Islet precursor cell (in vitro differentiated cells): ENCODE measurements at places on chromosomes 3 and 15.
A peak's percentile ranks its signal among the peaks of the same experiment; 100 is the strongest.

GRCh38 chr15:77538793-77539497, 93.8 kb downstream of the LINGO1 start:
- DNase-seq = no peak

GRCh38 chr15:81074773-81075172, 59.3 kb upstream of the CFAP161 start:
- DNase-seq = no peak

GRCh38 chr3:61092870-61093269, 158.4 kb downstream of the FHIT start:
- DNase-seq = no peak

GRCh38 chr15:51623386-51623938, 891 bp upstream of the DMXL2 start:
- DNase-seq = no peak

DNA sequence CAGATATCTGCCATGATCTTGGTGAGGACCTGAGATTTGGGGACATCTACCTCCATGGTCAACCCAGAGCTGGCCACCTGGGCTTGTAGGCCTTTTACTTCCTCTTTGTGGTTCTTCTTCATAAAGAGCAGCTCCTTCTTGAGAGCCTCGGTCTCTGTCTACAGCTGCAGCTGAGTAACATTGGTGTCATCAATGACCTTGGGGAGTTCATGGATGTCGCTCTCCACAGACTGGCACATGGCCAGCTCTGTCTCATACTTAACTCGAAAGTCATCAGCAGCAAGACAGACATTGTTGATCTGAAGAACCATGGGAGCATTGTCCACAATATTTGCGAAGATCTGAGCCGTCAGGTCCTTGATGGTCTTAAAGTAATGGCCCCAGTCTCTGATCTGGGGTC, 15.7 kb upstream of the RASA2 start:
- no peak for DNase-seq

DNA sequence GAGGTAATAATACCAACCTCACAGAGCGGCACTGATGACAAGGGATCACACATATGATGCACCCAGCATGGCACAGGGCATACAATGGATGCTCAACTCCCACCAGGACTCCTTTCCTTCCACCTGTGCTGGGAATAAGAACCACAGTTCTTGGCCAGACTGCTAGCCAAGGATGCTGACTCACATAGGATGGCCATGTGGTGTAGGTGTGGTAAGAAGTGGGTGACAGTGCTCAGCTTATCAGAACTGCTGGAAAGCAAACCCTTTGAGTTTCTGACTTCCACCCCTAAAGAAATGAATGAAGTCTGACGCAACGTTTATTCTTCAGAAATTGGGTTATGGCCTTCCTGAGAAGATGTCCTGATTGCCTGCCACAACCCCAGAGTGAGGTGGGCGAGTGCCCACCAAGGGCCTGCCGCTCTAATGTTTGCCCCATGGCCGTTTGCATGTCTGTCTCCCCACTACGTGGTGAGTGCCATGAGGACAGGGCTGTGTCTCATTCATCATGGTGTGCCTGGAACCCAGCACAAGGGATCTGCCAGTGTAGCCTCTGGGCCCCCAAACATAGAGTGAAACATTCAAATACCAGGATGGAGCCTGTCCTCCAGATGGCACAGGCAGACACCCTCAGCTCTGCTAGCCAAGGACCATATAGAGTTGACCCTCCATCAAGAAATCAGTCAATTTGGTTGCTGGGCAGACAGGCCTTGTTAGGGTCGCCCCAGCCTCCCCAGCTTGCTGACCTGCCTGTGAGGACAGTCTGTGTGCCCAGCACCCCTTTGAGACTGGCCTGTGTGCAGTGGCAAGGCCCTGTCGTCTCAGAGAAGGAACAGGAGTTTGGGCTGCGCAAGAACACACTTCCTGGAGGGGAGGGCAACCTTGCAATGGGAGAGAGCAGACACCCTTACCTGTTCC, 57.6 kb upstream of the SLCO2A1 start:
- peak; percentile 22 for DNase-seq

DNA sequence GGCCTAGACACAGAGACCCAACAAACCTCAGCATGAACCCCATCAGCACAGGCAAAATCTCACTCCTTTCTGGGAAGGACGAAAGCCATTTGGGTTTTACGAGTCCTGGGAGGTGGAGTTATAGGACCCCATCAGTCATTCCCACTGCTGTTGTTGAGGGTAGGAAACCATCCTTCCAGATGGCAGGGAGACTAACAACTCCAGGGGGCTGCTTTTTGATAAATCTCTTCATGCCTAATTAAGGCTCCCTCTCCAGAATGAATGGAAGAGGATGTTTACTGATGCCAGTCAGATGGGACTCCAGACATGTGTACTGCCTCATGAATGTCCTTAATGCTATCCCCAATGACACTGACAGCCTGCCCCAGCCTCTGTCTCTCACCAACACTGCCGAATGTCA, 75.3 kb downstream of the ST8SIA2 start:
- DNase-seq = peak; percentile 27

DNA sequence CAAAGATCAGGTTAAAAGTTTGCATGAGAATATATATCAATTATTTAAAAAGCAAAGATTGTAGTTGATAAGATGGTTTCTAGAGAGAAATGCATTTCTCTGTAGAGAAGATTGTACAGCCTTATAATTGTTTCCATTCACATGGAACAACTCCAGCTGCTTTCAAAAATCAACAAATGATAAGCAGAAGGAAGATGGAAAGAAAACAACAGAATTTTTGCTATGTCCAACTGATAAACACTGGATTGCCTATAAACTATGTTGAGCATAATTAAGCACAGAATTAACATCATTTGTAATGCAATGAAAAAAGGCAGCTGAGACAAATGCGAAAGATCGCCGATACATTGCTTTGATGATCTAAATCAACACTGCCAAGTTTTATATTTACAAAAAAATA, 89.0 kb downstream of the C3orf85 start:
- DNase-seq = no peak

DNA sequence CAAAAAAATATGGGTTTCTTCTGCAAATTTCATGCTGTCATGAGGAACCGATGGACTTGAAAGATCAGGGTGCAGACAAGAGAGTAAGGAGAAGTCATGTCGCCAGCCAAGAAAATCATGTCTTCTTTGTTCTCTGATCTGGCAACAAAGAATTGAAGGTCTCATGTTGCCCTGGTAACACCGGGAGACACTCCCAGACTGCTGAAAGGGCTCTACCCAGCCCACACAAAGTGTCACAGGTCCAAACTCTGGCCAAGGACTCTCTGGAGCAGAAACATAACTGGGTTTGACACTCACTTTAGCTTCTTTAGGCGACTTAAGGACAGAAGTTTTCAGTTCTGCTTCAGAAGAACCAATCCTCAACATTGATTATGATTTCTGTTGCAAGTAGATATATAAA, 42.9 kb downstream of the SIDT1 start:
- DNase-seq = no peak

- DNase-seq = no peak
Observed at GRCh38 chr3:127004641-127005397, 21.9 kb downstream of the PLXNA1 start.

DNA sequence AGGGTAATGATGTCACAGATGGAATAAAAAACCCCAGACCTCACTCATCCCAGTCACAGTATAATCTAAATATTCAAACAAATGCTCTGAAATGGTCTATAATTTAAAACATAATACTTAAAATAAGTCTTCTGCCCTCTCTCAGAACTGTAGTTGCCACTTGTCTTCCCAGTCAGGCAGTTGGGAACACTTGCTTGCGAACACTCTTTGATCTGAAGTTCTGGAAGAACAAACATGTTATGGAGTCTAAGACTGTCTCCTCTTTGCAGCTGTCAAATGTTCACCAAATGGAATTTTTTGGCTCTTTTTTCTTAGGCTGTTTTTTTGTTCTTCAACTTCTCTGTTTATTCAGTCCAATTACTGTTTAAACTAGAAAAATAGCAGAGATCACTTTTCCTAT, 711.1 kb upstream of the GOLIM4 start:
- no peak for DNase-seq

- DNase-seq = peak; percentile 75
Observed at GRCh38 chr3:185807445-185808068, 17.3 kb downstream of the IGF2BP2 start.

DNA sequence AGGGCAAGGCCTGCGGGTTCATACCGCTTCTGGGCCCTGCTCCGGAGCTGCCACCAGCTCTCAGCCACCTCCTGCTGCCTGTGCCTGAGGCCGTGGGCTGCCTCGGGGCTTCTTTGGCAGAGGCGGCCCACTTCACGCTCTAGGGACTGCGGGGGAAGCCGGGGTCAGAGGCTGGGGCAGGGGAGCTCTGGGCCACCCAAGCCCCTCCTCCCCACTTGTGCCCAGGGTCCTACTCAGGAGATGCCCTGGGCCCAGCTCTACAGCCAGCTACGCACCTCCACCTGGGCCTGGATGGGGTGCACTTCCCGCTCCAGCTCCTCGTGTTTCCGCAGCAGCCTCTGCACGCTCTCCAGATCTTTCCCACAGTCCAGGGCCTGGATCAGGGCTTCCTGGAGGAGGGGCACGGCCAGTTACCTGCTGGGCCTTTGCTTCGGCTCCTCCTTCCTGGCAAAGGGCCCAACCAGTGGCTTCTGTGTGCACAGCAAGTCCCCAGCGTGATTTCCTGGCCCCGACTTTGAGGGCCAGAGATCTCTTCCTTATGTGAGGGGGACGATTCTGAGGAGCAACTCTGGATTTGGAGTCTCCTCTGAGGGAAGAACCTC, 24.0 kb downstream of the PLA2G4B start:
- DNase-seq = no peak

DNA sequence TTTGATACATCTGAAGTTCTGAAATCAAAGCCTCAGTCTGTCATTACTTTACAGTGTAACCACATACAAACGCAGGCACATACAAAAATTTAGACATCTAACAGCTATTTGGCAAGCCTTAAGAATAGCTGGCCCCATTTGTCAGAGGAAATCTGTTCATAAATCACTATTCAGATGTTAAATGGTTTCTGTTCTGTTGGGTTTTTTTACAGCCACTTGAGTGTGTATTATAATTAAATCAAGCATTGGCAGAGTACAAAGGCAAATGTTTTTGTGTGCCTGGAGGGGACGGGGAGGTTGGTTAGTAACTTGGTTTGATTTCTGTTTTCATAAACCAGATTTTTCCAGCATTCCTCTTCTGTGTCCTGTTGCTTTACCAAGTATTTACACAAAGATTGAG, 24.1 kb downstream of the PIGB start:
- DNase-seq = no peak

- no peak for DNase-seq
Observed at GRCh38 chr15:65767895-65768294, 24.2 kb downstream of the DENND4A start.

GRCh38 chr3:67906261-67906660, 251.8 kb upstream of the SUCLG2 start:
- no peak for DNase-seq

DNA sequence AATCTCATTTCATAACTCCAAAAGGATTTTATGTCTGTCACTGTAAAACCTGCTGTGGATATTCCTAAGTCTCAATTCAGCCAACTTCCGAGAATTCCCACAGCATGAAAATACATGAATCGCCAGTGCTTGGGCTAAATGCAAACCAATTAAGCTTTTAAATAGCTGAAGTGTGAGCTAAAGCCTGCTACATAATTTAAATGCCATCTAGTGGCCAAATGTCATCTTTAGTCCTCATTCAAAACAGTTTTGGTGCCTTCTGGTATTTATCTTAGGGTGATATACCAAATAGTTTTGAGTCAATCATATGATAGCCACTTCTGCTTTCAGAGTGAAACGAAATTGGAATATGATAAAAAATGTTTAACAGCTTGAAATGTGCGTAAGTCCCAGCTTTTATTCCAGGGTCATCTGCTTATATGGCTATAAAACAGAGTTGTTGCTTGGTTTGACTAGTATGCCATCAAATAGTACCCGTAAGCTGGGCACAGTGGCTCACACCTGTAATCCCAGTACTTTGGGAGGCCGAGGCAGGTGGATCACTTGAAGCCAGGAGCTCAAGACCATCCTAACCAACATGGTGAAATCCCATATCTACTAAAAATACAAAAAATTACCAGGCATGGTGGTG, 41.8 kb upstream of the CCNL1 start:
- DNase-seq = no peak

DNA sequence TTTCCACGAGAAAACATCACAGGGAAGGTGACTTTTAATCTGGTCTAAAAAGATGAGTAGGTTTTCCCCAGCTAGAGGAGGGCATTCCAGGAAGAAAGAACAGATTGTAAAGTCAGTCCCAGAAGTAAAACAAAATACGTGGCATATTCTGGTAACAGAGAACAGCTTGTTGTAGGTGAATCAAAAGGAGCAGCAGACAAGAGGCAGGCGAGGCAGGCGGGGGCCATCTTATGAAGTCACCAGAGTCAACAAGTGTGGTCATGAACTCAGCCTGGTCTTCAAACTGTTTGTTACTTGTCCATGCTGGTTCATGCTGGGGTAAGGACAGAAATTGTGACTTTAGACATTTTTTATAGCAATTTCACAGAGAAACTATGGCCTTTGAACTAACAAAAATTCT, 4.0 kb upstream of the POPDC2 start:
- DNase-seq = no peak

DNA sequence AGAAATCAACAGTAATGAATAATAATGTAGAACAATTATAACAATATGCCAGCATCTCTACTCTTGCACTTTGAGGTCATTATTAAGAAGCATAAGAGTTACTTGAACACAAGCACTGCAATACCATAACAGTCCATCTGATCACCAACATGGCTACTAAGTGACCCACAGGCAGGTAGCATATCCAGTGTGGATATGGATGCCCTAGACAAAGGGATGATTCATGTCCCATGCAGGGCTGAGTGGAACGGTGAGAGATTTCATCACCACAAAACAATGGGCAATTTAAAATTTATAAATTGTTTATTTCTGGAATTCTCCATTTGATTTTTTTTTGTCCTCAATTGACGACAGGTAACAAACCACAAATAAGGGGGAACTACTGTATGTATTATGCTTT, 107.7 kb upstream of the TSC22D2 start:
- DNase-seq = no peak

DNA sequence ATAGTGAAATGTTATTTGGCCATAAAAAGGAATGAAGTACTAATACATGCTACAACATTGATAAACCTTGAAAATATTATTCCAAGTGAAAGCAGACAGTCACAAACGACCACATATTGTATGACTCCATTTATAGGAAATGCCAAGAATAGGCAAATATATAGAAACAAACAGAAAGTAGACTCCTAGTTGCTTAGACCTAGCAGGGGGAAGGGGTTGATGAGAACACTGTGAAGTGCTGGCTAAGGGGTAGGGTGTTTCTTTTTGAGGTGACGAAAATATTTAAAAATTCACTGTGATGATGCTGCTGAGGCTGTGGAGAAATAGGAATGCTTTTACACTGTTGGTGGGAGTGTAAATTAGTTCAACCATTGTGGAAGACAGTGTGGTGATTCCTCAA, 30.5 kb upstream of the XIRP1 start:
- DNase-seq = no peak
